ENCODE measurements at places on chromosomes 1 and 21.

GRCh38 chr21:36260030-36260787 is 59.8 kb upstream of the MORC3 start:
- no peak for DNase-seq

- no peak for DNase-seq
Measured at GRCh38 chr1:182281541-182281940, 110.0 kb downstream of the GLUL start.

DNA sequence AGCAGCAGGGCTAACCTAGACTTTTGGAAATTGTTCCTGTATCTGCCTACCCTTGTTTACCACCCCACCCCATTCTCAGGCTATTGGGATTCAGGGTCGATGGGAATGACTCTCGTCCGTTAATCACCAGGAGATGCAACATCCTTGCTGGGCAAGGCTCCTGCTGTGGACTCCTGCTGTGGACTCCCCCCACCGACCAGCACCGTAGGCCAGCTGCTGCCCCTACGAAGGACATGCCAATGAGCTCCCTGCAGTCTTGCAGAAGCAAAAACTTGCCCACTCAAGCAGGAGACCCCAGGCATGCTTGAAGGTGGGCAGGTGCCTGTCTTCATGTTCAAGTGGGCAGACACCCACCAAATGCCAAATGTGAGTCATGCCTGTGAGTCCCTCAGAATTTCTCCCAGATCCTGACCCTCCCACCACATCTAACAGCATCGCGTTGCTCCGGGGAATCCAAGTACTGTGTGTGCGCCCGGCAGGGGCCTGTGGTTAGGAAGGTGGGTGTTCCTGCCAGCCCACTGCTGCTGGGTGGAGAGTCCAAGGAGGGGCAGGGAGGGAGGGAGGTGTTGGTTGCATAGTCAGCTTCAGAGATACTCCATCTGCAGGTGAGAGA is 41.7 kb upstream of the SOX13 start:
- no peak for DNase-seq

DNA sequence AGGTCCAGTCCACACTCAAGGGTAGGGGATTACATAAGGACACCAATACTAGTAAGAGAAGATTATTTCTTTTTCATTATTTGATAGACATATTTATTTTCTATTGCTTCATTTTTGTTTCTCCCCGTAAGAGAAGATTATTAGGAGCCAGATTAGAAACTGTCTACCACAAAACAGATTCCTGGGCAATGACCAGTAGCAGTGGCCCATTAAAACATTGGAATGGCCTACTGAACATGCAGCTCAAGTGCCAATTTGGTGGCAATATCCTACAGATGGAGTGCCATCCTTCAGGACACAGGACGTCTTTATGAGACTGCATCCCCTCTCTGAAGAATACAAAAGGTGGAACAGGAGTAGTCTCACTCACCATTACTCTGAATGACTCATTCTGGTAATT is 34.0 kb upstream of the ARHGAP29 start:
- DNase-seq = no peak

DNA sequence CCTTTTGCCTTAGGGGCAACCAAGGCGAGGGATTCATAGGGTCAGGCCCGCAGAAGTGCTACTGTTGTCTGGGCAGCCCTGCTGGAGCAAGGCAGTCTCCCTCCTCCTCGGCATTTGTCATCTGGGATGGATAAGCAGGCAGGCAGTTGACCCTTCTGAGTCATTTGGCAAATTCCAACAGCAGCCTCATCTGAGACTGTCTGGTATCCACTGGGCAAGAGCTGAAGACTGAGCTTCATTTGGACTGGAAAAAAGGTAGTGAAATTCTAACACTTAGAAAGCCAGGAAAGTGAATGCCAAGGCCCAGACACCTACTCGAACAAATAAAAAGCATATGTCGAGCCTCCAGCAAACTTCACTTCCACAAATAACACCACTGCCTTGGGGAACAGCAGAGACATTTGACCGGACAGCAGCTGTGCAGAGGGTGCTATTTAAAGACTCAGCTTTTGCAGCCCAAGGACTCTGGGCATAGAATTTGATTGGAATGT is 4.0 kb upstream of the ZBTB40 start:
- no peak for DNase-seq

DNA sequence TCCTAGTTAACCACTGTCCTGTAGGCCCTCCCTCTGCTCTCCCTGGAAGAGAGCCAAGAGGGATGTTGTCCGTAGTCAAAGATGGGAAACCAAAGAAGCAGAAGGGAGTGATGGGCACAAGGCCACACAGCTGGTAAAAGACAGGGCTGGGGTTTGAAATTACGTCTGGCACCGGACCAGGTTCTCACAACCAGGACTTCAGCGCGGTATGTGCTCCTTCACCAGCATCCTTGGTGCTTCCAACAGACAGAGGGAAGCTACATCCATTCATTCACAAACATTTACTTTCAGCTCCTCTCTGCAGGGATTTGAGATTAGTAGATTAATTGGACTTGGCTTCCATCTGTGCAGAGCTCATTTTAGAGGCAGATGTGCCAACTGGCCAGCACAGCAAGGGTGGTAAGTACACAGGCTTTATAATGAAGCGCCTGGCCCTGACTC is 191.2 kb downstream of the TRABD2B start:
- no peak for DNase-seq

GRCh38 chr1:52834798-52835197 is 7.8 kb upstream of the ZYG11A start:
- DNase-seq = no peak

- DNase-seq = no peak
Measured at GRCh38 chr1:175178056-175178455, 14.5 kb downstream of the KIAA0040 start.
